ENCODE measurements at places on chromosomes 4 and X.
A peak's percentile ranks its signal among the peaks of the same experiment; 100 is the strongest.

GRCh38 chr4:168551211-168551610, 54.4 kb downstream of the PALLD start:
- DNase-seq, result no peak

- no peak for DNase-seq
These were observed 39.7 kb downstream of the TRIM61 start for GRCh38 chr4:164937576-164938270.

DNA sequence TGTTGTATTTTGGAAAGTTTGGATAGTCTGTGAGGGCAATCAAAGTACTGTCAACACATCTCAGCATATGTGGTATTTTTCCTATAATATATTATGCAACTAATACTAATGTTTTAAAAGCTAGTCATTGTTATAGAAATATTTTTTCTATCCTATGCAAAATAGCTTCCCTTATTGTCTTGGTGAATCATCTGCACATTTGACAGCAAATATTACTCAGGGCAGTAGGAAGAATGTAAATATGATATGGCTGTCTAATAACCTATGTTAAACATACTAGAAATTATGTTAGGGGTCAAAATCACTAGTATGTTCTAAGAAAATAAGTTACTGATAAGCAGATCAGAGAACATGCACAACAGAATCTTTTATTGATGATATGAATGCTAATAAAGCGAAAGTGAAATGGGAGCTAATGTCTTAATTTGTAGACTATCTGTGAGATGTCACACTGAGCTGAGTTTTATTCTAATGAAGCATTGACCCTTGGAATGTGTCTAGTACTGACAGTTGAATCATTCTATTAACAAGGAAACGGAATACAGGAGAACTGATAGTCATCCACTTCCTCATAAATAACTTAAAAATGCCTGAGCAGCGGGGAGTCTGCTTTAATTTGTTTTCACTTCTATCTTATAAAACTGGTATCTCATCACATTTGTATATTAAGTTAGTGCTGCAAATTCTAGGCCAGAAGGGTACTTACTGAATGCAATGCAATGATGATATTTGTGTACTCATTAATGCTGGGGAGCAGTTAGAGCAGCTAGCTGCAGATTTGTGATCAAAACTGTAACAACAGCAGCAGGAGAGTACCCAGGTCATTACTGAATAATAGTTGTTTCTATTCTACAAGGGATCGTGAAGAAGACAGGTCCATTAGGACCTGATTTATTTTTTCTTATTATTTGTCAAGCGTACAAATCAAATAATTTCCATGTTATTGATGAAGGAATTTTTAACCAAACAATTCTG, 440.3 kb upstream of the AADAT start:
- no peak for DNase-seq

- DNase-seq, result no peak
These were observed 619 bp upstream of the MPC1L start for GRCh38 chrX:40622479-40623138.

- DNase-seq, result peak; percentile 34
These were observed 100.8 kb downstream of the SPIN4 start for GRCh38 chrX:63250253-63250868.

DNA sequence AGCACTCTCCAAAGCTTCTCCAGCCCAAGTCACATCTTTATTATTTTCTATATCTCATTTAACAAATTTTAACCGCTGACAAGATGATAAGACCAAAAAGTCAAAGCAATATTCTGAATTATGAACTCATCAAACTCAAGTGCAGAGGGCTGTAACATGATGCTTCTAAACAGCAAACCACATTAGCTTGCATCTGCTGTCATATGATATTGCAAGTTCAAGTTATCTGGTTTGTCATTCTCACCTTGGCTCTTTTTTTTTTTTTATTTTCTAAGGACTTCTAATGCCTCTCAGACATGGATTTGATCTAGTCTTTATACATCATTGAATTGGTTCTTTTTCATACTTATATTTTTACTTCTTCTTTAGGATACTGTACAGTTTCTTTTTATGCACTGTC, 93.4 kb downstream of the SLC10A7 start:
- DNase-seq, result no peak

DNA sequence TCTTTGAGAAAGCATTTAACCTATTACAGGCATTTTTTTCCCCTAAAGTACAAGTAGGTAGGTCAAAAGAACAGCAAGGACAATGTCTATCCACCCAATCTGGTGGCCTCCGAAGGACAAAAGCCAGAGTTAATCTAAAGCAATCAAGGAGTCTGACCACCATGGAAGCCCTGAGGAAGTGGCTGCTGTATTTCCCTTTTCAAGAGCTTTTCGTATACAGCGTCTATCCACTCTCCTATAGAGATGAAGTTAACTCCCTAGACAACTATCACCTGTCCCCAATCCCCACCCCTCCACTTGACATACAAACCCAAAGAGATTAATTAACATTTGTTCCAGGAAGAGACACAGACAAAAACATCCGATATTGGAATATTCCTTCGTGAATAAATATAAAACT, 85.5 kb downstream of the SNCA start:
- no peak for DNase-seq

- DNase-seq, result no peak
These were observed 131.7 kb upstream of the EDNRA start for GRCh38 chr4:147349193-147349592.

DNA sequence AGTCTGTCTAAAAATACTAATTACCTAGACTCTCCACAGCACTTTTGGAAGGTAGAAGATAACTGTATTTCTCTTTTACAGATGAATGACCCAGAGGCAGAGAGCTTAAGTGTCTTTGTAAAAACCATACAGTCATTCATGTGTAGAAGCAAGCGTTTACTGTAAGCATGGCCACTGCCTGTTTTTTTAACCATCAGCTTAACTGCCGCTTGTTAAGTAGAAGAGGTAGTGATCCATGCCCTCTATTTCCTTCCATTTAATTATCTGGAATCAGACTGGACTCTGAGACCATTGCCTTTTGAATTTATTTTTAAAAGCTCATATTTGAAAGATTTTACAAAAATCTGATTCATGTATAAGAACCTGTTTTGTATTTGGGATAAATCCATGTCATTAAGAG, 111.2 kb upstream of the TECRL start:
- DNase-seq, result no peak

GRCh38 chrX:71103110-71103983, 3.2 kb downstream of the CXorf65 start:
- DNase-seq, result no peak

DNA sequence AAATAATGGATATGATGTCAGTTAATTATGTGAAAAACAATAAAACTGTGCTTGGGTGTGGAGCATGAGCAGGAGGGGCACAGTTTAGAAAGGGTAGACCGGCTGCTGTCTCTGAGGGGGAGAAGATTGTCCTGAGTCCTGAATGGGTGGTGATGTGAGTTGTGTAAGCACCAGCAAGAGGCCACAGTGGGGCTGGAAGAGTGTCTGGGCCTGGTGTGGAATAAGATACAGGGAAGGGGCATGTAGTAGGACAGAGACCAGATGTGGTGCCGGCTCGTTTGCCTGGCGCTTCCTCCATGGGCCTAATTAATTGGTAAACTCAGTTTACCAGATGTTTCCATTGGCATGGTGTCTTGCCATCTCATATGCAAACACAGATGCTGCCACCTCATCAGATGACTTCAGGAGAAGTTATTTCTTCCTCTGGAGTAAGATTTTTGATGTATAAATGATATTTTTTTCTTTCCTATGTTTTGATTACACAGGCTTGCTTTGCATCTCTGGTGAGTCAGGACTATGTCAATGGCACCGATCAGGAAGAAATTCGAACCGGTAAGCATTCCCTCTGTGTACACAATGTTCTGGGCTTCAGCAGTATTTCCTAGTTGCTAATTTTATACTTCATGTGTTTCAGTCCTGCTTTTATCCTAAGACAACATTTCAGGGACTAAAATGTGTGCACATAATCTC, 5.1 kb downstream of the MED28 start:
- DNase-seq, result no peak

GRCh38 chrX:11591723-11592346, 73.9 kb downstream of the ARHGAP6 start:
- no peak for DNase-seq

DNA sequence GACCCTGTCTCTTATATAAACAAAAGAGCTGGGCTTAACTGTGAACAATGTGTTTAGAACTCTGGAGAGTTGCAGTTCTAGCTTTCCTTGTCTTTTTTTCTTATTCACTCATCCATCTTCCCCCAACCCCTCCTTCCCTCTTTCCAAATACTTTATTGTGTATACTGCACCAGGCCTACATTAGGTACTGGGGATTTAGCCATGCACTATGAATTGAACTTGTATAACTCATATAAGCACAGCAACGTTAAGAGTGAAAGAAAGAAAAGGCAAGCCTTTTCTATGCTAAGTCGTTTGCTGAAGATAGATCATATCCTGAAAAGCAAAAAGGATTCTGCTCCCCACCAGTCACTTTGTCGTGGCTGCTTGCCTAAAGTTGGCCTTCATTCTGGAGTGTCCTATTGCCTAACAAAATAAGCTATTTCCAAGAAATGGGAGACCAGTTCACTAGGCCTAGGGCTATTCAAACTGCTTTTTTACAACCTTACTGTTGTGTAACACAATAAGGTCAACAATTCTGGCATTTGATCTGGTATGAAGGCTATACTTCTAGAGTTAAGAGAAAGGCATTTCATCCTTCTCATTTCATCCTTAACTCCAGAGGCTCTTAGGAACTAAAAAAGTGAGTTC, 32.2 kb downstream of the CCNI start:
- peak; percentile 33 for DNase-seq

- no peak for DNase-seq
These were observed 61.4 kb upstream of the PGK1 start for GRCh38 chrX:78042601-78043000.

DNA sequence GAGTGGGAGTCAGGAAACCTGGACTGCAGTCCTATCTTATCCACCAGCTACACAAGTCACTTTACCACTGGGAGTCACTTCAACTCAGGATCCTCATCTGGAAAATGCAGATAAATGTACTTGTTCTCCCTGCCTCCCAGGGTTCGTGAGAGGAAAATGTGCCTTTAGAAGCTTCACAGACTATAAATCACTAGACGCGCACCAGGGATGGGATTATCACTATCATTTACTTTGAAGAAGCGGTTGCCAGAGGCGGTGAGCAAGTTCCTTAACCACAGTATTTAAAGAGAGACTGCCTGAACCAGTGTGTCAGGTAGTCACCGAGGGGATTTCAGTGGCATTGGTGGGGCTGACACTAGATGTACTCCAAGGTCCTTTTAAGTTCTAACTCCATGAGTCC, 219.5 kb downstream of the HS6ST2 start:
- no peak for DNase-seq

DNA sequence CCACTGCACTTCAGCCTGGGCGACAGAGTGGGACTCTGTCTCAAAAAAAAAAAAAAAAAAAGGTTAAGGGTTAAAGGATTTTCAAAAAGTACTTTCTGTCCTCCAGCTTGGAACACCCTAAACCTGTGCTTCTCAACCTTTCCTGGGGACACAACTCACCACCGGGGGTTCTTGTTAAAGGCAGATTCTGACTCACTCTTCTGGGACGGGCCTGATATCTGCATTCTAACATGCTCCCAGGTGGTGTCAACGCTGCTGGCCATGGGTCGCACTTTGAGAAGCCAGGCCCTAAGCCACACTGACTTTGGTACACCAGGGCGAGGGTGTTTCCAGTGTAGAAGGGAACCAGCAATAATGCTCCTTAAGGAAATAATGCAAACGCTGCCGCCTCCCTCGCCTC, 46.1 kb downstream of the AFAP1 start:
- no peak for DNase-seq

GRCh38 chr4:67550857-67551256, 5.6 kb upstream of the CENPC start:
- no peak for DNase-seq

GRCh38 chrX:46850771-46851170, 13.9 kb downstream of the RP2 start:
- no peak for DNase-seq

DNA sequence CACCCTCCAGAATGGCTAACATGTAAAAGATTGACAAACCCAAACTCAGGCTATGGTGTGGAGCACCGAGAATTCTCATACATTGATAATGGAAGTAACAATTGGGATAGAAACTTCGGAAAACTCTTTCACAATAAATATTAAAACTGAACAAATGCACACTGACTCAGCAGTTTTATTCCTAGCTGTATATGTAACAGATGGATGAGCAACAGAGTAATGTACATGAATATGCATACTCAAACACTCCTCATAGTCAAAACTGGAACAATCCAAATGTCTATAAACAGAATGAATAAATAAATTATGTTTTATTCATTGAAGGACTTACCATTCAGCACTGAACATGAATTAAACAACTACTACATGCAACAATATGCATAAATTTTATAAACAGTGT, 37.1 kb upstream of the PDE5A start:
- DNase-seq, result no peak

DNA sequence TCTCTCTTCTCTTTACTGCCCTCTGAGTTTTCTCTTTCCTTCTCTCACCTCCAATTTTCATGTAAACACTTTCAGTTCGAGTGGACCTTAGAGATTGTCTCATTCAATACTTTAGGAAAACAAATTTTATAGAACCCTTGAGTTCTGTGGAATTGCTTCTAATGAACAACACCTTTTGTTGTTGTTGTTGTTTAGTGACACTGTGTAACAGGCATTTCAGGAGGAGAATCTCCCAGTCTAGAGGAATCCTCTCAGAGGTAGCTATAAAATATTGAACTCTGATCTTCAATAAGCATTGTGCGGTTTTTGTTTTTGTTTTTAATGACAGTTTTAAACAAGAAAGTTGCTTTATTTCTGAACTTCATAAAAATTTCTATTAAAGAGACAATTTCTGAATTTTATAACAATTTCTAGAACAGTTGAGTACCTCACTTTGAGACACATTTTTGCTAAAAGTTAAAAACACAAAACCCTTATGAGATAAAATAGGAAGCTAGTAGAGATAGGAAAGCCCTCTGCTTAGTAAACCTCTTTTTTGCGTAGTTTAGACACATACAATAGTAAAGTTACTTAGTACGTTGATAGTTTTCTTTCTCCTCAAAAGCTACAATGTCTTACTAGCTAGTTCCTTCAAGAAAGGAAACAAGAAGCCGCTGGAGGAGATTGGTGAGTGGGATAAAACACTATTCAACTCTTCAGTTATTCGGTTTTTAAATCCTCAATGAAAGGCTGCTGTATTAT, 38.8 kb downstream of the CLCN3 start:
- DNase-seq, result no peak

GRCh38 chr4:41196633-41197332, 17.6 kb downstream of the APBB2 start:
- DNase-seq, result no peak
